ENCODE measurements at places on chromosomes 1 and 21.

DNA sequence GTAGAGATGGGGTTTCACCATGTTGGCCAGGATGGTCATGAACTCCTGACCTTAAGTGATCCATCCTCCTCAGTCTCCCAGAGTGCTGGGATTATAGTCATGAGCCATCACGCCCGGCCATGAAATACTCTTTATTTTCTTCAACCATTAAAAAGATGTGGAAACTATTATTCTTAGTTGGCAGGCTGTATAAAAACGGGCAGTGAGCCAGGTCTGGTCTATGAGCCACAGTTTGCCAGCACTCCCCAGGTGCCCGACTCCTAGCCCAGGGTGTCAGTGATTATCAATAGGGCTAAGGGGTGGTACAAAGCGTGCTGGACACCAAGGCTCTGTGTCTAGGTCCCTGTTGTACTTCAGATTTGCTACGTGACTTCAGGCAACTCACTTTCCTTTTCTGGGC, 3.7 kb upstream of the TMEM61 start:
- no peak for DNase-seq

- DNase-seq = no peak
These were observed 187.2 kb upstream of the PTGFR start for GRCh38 chr1:78303620-78304019.

DNA sequence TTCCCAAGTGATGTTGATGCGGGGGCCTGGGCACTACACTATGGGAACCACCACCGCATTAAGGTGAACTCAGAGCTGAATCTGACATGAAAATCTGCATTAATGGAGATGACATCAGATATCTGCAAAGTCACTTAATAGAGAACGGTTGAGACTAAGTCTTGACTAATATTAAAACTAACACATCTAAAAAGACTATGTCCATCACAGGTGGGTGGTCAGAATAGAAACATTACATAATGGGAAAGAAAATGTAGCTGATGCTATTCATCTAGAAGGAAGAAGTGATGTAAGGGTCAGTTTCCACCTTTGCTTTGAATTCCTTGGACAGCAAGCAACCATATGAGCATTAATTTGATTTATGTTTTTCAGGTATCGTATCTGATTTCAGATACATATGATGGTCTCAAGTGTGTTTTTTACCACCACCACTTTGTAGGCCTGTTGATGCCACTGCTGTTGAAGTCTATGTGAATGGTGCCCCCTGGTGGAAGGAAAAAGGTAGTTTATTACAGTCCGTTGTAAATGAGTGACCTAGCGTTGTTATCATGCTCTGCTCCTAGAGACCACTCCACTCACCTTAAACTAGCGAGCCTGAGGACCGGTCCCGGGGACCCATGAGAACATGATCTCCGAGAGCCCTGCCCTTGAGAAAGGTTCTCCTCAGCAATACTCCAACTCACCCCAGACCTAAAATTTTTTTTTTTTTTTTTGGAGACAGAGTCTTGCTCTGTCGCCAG, 73.5 kb downstream of the BACH1 start:
- DNase-seq = peak; percentile 10

DNA sequence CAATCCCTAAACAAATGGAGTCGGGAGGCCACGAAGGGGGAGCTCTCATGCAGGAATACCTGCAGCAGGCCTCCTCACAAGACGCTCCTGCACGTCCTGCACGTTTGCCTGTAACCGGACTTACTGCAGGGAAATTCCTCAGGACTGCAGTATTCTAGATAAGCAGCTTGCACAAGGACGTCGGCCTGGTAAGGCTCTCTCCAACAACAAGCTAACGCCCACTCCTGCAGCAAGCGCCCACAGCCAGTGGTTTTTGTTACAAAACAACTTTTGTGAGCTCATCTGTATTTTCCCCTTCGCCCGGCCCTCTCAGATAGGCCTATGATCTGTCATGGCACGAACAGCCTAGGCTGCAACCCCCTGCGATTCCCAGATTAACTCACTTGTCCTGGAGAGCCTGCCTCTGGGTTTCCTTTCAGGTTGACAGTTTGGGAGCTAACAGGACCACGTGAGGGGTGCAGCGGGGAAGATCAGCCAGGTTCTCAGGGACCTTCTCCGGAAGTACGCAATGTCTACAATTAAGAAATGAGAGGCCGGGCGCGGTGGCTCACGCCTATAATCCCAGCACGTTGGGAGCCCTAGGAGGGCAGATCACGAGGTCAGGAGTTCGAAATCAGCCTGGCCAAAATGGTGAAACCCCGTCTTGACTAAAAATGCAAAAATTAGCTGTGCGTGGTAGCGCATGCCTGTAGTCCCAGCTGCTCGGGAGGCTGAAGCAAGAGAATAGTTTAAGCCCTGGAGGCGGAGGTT, 921 bp upstream of the MIB2 start:
- DNase-seq = no peak

DNA sequence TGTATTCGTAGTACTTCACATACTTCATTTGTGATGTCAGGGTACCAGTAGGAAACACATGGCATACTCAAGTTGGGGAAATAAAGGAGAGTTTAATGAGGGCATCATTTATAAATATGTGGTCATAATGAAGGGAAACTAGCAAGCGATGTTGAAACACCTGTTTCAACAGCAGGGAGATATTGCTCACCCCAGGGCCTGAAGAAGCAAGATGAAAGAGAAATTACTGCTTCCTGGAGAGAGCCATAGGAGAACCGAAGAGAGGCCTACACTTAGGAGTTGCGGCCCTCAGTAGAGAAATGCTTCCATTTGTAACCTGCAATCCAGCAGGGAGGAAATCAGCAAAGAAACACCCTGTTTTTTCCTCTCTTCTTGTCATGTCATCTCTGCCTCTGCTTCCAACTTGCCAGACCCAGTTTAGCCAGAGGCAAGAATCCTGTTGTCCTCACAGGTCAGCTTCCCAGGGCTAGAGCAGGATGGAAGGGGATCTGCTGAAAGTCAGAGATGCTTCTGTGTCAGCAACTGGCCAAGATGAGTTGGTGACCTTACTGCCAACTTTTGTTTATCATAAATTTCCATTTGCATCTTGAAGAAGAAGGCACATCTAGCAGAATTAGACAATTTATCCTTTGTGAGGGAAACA, 67.6 kb upstream of the TSPAN2 start:
- DNase-seq = no peak

DNA sequence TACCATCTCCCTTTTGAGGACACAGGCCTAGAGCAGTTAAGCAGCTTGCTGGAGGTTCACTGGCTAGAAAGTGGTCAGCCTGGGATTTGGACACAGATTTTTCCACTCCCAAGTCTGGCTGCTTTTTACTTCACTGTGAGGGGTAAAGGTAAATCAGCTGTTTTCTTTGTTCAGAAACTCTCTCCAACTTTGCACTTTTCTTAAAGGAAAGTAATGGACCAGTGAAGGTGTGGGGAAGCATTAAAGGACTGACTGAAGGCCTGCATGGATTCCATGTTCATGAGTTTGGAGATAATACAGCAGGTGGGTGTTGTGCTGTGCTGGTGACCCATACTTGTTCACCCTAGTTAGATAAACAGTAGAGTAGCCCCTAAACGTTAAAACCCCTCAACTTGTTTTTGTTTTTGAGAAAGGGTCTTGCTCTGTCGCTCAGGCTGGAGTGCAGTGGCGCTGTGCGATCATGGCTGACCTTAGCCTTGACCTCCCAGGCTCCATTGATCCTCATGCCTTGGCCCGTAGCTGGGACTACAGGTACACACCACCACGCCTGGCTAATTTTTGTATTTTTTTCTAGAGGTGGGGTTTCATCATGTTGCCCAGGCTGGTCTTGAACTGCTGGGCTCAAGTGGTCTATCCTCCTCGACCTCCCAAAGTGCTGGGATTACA, 4.2 kb downstream of the SOD1 start:
- DNase-seq = no peak

- DNase-seq = no peak
These were observed 3.0 kb upstream of the HCRTR1 start for GRCh38 chr1:31614414-31615005.

- DNase-seq = no peak
These were observed 646.0 kb upstream of the TMPRSS15 start for GRCh38 chr21:19049567-19049966.

DNA sequence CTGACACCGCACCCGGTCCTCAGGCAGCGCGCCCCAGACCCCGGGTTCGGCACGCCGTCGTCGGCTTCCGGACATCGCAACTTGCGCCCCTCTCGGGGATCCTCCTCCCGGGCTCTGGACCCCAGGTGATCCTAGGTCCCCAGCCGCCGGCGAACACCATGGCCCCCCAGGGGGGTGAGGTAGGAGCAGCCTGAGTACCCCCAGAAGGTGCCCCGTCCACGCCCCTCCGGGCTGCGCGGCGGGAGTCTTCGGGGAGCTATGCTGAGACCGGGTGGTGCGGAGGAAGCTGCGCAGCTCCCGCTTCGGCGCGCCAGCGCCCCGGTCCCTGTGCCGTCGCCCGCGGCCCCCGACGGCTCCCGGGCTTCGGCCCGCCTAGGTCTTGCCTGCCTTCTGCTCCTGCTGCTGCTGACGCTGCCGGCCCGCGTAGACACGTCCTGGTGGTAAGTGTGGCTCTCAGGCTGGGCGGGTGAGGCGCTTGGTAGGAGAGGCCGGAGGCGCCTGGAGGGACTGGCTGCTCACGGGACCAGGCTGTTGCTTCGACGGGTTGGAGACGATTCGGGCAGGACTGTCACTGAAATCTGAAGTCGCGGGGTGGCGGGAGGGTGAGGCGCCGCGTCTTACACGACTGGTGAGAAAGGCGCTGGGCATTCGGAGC, 367 bp downstream of the WNT2B start:
- no peak for DNase-seq

DNA sequence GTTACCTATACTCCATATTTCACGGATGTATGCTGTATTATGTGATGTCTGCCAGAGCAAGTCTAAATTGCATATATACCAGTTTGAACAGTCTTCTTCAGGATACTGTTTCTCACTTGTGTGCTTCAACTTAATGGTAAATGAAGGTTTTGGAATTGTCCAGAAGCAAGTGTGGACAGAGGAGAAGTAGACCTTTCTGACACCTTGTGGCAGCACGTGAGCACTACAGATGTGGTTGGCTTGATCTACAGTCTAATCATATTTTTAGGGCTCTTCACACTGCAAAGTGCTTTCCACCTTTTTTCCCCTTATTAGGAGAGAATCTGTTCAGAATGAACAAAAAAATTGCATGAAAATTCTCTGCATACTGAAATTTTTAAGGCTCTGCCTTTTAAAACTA, 10.9 kb downstream of the MORC3 start:
- DNase-seq = no peak

DNA sequence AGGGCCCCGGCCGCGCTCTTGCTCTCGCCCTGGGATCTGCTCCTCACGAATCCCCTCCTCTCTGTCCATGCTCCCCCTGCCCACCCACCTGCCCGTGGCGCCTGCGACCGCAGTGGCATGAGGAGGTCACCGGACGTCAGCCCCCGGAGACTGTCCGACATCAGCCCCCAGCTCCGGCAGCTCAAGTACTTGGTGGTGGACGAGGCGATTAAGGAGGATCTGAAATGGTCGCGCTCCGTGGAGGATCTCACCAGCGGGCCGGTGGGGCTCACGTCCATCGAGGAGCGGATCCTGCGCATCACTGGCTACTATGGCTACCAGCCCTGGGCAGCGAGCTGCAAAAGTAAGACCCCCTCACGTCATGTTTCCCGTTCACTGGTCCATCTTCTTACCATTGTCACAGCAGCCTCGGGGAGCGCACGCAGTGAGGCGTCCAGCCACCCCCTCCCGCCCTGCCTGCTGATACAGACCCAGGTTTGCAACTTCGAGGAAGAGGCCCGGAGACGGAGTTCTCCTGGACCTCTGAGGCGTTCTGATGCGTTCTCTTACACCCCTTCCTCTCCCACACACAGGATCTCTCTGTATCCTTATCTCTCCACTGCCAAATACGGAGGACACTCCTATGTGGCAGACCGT, 1.1 kb downstream of the SLC35F3 start:
- no peak for DNase-seq

GRCh38 chr1:166612886-166613285, 226.4 kb upstream of the POGK start:
- DNase-seq = no peak

DNA sequence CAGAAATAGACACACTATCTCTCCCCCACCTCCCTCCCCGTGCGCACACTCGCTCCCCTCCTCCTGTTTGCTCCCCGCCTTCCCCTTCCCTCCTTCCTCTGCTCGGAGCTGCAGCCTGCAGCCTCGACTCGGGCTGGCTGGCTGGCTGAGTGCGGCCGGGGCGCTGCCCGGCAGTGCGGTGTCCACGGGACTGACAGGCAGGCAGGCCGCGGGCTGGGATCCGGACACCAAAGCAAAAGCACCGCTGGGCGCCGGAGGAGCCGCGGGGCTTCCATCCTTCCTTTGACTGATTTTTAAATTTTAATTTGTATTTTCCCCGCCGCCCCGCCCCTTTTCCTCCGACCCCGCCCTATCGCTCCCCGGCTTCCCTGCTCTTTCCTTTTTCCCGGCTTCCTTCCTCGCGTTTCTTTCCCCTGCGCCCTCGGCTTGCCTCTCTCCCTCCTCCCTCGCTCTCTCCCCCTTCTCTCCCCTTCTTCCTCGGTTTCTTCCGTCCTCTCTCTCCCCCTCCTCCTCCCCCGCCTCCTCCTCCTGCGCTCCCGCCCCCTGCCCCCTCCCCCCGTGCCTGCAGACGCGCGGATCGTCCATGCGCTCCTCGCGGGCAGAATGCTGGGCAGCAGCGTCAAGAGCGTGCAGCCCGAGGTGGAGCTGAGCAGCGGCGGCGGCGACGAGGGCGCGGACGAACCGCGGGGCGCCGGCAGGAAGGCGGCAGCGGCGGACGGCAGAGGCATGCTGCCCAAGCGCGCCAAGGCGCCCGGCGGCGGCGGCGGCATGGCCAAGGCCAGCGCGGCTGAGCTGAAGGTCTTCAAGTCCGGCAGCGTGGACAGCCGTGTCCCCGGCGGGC, 109.4 kb downstream of the NAV1 start:
- DNase-seq = no peak

DNA sequence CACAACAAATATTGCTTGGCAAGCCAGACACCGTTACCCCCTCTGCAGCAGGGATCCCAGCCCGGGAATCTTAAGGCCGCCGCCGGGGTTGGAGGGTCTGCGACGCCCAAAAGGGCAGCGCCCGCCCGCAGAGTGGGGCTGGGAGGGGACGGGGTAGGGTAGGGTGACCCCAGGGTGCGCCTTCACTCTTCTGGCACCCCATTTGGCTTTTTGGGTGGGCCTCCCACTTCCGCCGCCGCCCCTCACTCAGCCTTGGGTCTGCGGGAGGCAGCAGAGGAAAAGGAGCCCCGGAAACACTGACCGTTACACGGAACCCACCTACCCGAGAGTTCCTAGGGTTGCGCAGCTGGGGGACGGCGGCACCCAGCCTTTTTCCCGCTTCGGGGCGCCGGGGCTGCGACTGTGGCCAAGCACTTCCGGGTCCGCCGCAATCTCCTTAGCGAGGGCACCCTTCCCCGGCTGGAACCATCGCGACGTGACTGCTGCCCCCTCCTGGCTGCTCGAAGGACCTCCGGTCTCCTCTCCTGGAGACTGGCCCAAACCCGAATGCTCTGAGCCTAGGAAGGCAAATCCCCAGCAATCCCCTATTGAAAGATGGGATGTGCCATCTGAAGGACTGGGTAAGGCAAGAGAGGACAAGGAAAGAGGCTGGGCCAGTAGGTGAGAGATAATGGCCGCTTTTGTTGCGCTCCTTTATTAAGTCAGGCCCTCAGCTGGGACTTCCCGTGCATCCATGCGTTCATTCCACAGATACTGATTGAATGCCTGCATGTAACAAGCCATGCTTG, at the start of gene PIGC:
TSS of gene PIGC (minus strand) at position 404 of the 788 bp plus-strand sequence. CDS start 1,447 bp downstream, outside the sequence.
- DNase-seq = peak; percentile 29
